Muscle of back (tissue), 13 donors: ENCODE measurements at places on chromosomes 5 and 9. TPM values are rescaled to one million over a fixed set of nuclear protein-coding genes. Genes with fewer than 3 reads are reported as not detected.

DNA sequence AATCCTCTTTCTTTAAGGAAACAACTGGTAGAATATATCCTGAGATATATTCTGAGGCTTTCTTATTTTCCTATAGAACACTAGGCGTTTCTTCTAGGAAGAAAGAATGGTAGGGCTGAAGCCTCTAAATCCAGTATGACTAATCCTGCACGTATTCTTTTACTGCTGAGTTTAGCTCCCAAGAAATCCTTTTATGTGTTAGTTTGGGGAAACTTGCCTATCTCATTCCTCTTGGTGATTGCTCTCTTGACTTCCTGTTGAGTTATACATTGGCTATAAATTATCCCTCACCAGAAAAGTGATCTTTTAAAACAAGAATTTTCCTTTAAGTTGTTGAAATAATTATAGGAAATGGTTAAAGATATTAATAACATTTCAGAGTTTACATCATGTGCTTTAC is 422.9 kb downstream of the TMEM161B start:
- no peak for DNase-seq

DNA sequence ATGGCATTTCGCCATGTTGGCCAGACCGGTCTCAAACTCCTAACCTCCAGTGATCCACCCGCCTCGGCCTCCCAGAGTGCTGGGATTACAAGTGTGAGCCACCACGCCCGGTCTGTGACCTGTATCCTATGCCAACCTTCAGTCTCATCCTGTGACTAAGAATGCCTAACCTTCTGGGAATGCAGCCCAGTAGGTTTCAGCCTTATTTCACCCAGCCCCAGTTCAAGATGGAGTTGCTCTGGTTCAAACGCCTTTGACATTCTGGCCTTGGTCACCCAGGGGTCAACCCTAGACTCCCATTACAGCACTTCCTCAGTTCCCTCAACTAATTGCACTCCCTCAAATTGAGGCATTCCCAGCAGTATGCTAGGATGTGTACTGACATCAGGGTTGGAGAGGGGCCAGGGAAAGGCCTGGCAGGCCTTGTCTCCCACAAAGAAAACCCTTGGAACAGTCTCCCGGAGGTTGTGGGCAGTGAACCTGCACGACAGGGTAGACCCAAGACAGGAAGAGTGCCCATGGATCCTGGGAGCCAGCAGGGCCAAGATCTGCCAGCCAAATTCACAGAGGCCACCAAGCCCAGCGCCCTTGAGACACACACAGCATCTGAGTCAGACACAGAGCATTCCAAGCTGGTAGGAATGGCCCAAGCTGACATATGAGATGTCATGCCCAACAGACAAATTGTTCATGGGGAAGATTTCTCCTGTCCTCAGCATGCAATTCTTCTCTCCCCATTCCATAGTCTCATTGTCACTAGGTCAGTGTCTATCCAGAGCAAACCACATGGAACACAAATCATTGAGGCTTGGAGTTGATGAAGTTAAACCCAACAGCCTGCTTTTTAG is 24.9 kb upstream of the SMU1 start:
- DNase-seq = peak; percentile 78

GRCh38 chr5:173782671-173783101 is 105.5 kb upstream of the CPEB4 start:
- DNase-seq = no peak

- DNase-seq = no peak
These were observed 7.1 kb downstream of the SYNPO start for GRCh38 chr5:150647275-150648251.

DNA sequence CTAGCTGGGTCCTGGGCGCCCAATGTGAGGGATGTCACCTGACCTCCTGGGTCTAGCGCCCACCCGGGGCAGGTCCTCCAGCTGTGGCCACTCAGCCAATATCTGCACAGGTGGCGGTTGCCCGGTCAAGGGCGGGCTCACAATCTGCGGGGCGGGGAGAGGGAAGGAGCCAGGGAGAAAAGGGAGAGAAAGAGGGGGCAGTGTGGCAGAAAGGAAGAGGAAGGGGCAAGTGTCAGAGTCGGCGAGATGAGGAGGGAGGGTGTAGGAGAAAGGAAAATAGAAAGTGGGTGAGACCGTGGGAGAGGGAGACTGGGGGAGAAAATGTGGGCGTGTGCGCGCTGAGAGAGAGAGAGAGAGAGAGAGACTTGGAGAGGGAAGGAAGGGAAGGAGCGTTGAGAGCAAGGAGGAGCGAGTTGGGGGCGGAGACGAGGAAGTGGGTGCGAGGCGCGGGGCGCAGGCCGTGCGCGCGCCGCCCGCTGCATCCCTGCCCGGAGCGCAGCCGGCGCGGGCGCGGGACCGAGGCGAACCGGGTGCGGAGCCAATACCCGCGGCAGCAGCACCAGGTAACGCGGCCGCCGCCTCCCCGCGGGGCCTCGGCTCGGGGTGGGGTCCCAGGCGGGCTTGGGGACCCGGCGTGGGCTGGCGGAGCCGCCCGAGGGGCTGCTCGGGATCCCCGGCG is at the start of gene HRH2:
Gene HRH2 (plus strand): TSS at position 479 of the 679 bp plus-strand sequence. CDS start 25,163 bp downstream, outside the sequence.
- DNase-seq = no peak

- no peak for DNase-seq
These were observed 3.5 kb upstream of the PHF2 start for GRCh38 chr9:93572636-93573515.

- DNase-seq = peak; percentile 49
These were observed 65.0 kb downstream of the ROR2 start for GRCh38 chr9:91884696-91885687.

- no peak for DNase-seq
These were observed 40.3 kb downstream of the PRKACG start for GRCh38 chr9:68973619-68974018.

DNA sequence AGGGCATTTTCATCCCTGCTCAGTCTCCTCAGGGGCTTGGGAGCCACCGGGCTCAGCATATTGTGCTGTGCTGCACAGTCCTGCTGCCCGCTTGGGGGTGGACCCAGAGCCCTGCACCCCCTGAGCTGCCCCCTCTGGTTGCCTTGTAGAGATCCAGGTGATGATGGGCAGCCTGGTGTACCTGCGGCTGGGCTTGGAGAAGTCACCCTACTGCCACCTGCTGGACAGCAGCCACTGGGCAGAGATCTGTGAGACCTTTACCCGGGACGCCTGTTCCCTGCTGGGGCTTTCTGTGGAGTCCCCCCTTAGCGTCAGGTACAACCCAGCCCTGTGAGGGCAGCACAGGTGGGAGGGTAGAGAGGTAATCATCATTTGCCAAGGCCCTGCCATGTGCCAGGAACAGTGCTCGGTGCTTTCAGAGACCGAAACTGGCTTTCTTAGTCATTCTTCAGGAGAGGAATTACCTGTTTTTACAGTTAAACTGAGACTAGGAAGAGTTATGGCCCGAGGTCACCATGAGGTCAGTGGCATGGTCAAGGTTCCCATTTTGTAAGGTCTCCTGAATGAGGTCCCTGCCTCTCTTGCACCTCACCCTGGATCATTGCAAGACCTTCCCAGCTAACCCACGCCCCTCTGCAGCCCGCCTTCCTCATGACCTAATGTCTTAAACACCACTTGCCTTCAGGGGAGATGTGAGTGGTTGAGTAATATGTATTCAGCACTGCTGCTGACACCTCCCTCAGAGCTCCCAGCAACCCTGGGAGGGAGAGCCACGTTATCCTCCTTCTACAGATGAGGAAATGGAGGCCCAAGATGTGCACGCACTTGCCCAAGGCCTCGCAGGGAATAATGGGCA is 7.5 kb downstream of the NHP2 start:
- peak; percentile 57 for DNase-seq

GRCh38 chr5:122972877-122973276 is 63.6 kb downstream of the PPIC start:
- peak; percentile 11 for DNase-seq

- DNase-seq = no peak
These were observed 67.9 kb downstream of the VCAN start for GRCh38 chr5:83539463-83539790.

DNA sequence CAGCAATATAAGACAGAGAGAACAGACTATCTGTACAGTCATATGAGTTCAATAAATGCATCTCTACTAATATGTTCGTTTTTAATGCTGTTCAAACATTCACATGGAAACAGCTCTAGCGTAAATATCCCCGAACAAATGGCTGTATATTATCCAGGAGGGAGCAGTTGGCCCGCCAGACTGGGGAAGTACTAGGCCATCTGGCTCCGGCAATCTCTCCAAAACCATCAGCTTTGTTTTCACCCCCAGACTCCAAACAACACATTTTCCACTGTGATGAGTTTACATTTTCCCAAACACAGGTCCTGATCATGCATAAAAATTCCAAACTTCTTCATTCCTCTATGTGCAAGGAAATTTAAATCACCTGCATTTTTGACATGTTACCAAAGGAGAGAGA is 8.7 kb downstream of the EBF1 start:
- DNase-seq = peak; percentile 82

DNA sequence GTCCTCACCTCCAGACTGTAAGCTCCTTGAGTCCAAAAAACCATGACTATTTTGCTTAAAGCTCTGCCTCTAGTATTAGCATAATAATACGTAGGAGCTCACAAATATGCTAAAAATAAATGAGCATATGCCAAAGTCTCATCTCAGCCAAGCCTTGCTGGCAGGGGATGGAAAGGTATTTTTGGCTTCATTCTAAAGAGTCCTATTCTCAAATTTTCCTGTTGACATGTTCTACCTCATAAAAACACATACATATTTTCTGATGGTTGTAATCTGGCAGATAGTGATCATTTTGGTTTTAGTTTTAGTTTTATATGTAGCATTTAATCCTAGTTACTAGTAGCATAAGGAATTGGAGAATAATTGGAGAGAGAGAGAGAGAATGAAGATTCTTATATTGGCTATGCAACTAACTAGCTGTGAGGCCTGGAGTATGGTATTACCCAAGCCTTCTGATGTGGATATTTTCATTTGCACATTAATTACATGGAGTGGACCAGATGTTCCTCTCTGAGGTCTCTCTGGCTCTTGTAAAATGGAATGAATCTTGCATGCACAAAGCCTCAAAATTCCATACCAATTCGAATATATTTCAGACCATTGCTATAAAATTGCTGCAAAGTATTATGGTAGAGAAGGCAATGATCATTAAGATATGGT is 55.8 kb downstream of the PIP5K1B start:
- DNase-seq = no peak

DNA sequence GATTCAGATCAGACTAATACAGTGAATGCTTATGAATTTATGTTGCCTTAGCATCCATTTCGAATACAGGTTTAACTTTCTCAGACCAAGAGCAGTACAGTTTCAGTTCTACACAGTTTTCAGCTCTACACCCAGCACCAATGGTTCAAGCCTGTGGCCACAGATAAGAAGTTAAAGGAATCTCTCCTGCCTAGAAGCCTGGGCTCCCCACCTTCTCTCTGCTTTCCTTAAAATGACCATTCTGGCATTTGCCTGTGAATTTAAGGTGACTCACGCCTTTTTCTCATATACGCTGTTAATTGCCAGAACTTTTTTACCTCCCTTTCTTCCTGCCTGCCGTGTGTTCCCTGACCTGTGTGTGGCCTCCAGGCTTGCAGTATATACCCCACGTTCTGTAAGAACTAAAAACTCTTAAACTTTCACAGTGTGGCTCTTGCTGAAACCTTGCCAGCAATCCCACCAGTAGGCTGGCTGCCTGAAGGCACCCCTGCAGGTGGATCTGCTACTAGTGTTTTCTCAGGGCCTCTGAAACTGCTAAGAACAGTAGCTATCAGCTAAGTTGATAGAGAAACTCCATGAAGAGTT is 692.8 kb upstream of the CDH18 start:
- no peak for DNase-seq

- peak; percentile 35 for DNase-seq
These were observed 211.7 kb downstream of the PLK2 start for GRCh38 chr5:58248221-58248620.

- DNase-seq = no peak
These were observed 1379.8 kb downstream of the MAT2B start for GRCh38 chr5:164885179-164885578.

GRCh38 chr5:2006193-2006970 is 123.7 kb upstream of the IRX4 start:
- DNase-seq = no peak

DNA sequence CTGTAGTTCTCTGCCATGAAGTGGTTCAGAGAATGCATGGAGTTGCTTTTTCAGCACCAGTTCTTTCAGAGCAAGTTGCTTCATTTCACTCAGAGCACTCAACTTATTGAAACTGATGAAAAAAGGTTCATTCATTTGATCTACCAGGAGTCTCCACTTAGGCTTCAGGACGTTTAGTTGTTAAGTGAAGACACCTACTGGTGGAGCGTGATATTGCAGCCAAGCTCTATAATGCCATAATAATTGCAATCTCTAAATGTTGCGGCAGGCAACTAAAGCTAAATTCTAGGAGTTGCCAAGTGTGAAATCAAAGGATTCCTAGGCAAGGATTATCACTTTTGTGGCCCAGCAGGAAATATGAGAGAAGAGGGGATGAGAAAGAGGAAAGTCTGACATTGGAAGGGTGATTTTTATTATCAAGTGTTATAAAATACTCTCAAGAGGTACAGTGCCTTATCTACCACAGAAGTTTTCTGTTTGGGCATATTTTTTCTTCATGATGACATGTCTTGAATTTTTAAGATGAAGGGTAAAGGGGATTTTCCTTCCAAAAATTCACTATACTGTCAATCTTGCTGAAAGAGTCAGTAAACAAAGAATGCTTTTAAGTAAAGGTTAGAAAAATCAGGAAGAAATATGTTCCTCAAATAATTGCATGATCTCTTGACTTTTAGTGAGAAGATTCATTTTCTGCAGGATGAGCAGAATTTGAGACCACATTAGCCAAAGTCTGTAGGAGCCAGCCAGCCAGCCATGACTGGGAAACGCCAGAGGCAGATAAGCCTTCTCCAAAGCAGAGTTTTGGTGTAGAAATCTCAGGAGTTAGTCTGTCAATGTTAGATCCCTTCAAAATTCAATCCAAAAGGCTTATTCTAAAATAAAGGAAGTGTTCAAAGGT is 83.4 kb downstream of the SH3PXD2B start:
- no peak for DNase-seq

- DNase-seq = no peak
These were observed 7.8 kb upstream of the RXRA start for GRCh38 chr9:134318481-134318891.

HBEGF gene
- 13.8 TPM for polyA plus RNA-seq

CCDC171 gene
- 3.0 TPM for polyA plus RNA-seq

OR1L6 gene
- not detected for polyA plus RNA-seq

C5orf46 gene
- not detected for polyA plus RNA-seq

SEMA4D gene
- polyA plus RNA-seq = 23.7 TPM
